ENCODE measurements at places on chromosomes 13 and 19.

GRCh38 chr13:79468819-79469218 lies 12.1 kb upstream of the NDFIP2 start:
- DNase-seq = no peak

DNA sequence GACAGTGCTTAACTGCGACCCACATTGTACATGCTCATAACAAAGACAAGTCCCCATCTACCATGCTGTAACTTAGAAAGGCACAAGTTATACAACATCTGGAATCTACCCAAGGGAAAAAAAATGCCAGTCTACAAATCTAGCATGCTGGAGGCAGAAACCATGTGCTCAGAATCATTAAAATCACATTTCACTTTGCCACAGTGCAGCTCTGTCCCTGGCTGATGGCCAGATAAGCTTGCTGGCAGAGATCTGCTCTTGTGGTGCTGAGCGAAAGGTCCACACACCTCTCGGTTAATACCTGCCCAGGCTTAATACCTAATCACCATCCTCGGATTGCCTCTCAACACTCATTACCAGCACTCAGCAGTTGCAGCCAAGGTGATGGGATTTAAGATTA lies 74.1 kb upstream of the UQCRFS1 start:
- DNase-seq = no peak

DNA sequence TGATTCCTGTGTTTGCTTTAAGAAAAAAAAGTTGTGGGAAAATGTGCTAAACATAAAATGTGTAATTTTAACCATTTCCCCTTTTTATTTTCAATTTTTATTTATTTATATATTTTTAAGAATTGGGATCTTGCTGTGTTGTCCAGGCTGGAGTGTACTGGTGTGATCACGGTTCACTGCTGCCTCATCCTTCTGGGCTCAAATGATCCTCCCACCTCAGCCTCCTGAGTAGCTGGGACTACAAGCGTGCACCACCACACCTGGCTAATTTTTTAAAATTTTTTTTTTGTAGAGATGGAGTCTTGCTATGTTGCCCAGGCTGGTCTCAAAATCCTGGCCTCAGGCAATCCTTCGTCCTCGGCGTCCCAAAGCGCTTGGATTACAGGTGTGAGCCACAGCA lies 19.0 kb downstream of the CACNG6 start:
- no peak for DNase-seq

DNA sequence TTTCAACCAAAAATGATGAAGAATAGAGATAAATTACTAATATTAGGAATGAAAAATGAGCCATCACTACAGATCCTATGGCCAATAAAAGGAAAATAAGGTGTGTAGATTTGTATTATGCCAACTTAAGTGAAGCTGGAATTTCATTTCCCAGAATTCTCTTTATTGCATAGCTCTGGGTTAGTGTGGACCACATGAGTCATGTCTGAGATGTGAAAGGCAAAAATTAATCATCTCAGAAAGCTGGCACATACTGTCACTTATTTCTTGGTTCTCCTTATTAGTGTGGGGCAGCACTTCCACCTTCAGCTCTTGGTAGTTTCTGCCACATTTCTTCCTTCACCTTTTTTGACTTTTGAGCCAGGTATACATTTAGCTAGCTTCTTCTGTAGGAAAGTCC lies 82.6 kb downstream of the KATNAL1 start:
- no peak for DNase-seq

- DNase-seq = no peak
These were observed 935.5 kb upstream of the SLC10A2 start for GRCh38 chr13:104001766-104002165.

DNA sequence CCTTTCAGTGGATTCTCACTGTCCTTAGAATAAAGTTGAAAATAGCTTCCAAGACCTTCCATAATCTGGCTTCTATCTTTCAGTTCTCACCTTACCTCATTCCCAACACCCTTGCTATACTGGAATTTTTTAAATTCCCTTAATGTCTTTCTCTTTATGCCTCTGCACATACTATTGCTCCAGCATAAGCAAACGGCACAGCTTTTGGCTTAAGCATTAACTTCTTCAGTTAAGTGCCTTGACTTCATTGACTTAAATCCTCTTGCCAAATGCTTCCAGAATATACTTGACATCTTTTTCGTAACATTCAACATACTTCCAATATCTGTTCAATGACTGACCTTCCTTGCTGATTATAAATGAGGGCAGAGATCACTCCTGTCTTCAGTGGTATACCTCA lies 34.0 kb downstream of the SERPINE3 start:
- DNase-seq = no peak

- DNase-seq = no peak
These were observed 1071.2 kb upstream of the SLC10A2 start for GRCh38 chr13:104137416-104137815.

DNA sequence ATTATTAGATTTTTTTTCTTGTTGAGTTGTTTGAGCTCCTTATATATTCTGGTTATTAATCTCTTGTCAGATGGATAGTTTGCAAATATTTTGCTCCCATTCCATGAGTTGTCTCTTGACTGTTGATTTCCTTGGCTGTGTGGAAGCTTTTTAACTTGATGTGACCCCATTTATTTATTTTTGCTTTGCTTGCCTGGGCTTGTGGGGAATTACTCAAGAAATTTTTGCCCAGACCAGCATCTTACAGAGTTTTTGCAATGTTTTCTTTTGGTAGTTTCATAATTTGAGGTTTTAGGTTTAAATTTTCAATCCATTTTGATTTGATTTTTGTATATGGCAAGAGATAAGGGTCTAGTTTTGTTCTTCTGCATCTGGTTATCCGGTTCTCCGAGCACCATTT lies 124.7 kb downstream of the PCCA start:
- no peak for DNase-seq

DNA sequence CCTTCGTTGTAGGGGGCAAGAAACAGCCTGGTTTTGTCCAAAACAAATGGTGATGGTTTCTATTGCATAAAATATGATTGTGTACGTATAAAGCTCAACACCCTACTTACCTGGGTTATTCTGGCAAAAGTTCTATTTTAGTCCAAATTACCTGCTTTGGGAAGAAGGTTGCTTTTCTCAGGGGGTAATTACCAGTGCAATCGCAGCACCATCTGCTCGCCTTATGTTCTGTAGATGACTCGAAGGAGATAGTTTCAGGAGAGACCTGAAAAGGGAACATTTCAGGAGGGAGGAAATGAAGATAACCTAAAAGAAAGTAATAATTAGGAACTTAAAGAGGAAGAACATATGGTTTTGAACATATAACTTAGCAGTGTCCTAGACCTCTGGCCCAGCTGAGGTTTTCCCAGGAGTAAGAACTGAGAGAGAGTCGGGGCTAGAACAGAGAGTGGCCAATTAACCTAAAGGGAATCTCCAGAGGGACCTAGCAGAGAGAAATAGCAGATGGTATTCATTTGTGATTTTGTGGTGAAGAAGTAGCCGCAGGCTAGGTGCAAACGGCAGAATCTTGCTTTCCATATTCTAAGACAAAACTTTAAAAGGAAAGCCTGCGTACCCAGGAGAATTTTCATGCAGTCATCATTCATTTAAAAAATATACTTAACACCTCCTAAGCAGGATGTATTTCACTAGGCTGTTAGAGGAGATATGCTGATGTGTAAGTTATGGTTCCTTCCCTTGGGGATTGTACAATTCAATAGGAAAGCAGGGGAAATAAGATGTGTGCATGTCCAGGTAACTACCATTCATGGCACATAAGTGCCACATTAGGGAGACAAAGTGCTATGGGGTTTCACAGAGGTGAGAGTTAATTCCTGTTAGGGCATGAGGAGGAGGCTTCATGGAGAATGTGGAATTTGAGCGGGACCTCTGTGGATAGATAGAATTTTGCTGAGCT lies 113.0 kb upstream of the SLC10A2 start:
- DNase-seq = no peak

DNA sequence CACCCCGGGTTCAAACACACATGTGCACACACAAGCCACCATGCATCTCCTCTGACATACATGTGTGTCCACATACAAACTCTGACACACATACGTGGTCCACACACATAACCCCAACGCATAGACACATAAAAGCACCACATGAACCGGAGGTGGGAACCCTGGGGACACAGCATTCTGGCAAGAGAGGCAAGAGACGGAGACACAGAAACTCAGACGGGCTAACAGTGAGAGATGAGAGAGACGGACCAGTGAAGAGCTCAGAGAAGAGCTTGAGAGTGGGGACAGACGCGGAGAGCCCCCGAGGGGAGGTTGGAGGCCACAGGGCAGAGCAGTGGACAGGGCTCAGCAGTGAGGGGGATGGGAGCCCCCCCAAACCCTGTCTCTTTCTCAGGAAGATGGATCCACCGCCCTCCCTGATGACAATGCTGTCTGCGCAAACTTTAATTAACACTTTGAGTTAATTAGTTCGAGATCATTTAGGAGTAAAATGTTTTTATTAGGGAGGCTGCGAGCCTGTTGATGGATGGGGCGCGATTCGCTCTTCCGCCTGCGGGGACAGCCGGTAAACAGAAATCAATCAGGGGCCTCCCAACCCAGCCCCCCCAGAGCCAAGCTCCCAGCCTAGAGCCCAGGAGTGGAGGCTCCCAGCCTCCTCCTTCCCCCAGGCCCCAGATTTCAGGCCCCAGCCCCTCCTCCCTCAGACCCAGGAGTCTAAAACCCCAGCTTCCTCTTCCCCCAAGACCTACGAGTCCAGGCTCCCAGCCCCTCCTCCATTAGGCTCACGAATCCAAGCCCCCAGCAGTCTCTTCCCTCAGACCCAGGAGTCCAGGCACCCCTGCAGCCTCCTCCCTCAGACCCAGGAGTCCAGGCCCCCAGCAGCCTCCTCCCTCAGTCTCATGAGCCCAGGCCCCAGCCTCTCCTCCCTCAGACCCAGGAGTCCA lies 9.5 kb upstream of the ERFL start:
- no peak for DNase-seq

DNA sequence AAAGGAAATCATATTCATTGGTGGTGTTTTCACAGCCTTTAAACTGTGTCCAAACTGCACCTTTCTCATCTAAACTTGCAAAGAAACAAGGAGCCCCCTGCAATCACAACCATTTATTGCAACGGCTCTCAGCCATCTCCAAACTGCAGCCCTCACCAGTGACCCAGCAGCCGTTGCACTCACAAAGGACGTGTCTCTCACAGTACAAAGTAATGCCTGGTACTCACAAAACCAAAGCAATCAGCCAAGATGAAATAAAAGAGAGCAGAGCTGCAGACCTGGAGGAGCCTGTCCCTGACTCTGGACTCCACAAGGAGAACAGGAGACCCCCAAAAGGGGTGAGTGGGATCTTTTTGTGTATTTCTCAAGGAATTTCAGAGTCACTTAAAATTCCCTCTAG lies 20.2 kb upstream of the CEACAM21 start:
- no peak for DNase-seq

- DNase-seq = no peak
These were observed 428.6 kb downstream of the RFC3 start for GRCh38 chr13:34246511-34246910.

All from tibial nerve (tissue), 4 donors.